ENCODE measurements at places on chromosomes 2 and 18.

GRCh38 chr18:6948281-6949055, 169.1 kb downstream of the LAMA1 start:
- DNase-seq = no peak

- no peak for DNase-seq
These were observed 23.1 kb downstream of the STARD7 start for GRCh38 chr2:96185516-96185915.

DNA sequence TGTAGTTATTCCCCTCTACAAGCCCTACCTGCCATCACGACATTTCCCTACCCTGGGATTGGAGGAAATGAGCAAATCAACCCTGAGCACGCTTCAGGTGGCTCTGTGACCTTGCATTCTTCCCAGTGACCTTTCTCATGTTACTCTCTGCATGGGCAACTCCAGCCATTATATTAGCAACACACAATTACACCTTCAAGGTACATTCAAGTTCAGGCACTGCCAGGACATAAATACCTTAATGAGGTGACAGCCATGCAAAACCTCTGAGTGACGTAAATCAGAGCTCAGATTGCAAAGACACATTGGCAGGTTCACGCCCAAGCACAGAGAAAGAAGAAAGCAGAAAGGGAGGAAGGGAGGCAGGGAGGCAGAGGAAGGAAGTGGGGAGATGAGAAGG, 68.7 kb upstream of the ALK start:
- DNase-seq = no peak

DNA sequence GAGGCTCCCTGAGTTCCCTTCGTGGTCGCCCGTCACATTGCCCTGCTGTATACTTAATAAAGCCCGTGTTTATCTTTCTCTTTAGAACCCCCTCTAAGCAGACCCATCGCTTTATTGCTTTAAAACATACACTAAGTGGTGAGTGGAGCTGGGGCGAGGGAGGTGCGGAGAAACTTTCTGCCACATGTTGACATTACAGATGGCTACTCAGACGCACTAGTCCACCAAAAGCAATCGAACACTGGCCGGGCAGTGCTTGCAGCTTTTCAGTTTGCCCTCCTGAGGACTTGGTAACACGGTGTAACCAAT, 859 bp upstream of the COLEC12 start:
- DNase-seq = no peak

GRCh38 chr2:105682401-105682800, 62.3 kb upstream of the NCK2 start:
- no peak for DNase-seq

- no peak for DNase-seq
These were observed 49.0 kb downstream of the DCDC2C start for GRCh38 chr2:3752376-3752775.

DNA sequence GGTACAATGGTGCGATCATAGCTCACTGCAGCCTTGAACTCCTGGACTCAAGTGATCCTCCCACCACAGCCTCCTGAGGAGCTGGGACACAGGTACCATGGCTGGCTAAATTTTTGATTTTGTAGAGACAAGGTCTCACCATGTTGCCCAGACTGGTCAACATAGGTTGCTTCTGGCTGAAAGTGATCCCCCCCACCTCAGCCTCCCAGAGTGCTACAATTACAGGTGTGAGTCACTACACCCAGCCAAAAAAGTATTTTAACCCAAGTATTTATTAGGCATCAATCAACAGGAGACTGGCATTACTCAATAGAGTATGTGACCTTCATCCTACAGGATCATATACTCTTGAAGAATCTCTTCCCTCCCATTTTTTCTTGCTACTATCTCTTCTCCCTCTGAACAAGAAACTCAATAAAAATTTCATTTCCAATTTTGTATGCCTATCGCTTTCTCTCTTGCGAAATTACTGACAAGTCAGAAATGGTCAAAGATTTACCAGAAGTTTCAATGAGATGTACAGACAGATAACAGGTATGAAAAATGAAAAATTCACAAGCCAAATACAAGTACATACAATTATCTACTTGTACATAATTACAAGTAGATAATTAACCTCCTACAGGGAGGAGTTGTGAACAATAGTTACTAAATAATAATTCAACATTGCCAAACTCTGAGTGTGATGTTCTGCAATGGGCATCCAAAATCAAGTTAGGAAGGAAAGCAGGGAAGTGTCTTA, 34.9 kb upstream of the CCNT2 start:
- DNase-seq = no peak

DNA sequence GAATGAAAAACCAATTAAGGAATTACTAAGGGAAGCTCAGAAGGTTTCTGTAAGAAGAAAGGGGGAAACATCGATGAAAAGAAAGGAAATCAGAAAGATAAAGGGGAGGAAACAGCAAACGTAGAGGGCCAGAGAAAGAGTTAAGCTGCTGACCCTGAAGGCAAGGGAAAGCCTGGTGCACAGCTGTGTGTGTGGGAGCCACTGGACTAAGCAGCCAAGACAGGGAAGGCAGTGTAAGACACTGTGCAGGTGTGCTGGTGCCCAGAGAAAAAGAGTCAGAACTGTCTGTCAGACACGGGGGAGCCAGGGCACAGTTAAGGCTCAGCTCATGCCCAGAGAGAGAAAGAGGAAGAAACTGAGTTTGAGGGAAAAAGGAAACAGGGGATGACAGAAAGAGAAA, 104.0 kb downstream of the HIBCH start:
- no peak for DNase-seq

GRCh38 chr18:22465859-22466457, 48.2 kb upstream of the CTAGE1 start:
- DNase-seq = peak; percentile 98

GRCh38 chr2:10079870-10080535, at the start of gene CYS1:
Gene CYS1, minus strand, starts transcription at chr2:10080411. Its CDS starts 188 bp downstream, at chr2:10080223.
- DNase-seq = no peak

DNA sequence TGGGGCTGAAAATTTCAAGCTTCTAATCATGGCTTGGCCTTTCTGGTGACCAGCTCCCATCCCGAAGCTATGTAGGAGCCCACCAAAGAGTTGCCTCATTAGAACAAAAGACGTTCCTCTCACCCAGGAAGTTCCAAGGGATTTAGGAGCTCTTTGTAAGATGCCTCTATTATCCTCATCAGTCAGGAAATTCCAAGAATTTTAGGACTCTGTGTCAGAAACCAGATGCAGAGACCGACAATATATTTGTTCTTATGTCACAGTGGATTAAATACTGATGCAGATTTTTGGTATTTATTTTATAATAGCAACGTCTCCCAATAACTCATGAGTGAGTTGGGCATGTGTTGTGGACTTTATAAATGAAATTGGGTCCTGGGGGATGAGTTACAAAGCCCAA, 91.8 kb upstream of the SKOR2 start:
- DNase-seq = peak; percentile 86

GRCh38 chr2:32514946-32515345, 112.9 kb upstream of the TTC27 start:
- no peak for DNase-seq

- DNase-seq = no peak
These were observed 77.1 kb upstream of the RBM44 start for GRCh38 chr2:237721458-237721857.

DNA sequence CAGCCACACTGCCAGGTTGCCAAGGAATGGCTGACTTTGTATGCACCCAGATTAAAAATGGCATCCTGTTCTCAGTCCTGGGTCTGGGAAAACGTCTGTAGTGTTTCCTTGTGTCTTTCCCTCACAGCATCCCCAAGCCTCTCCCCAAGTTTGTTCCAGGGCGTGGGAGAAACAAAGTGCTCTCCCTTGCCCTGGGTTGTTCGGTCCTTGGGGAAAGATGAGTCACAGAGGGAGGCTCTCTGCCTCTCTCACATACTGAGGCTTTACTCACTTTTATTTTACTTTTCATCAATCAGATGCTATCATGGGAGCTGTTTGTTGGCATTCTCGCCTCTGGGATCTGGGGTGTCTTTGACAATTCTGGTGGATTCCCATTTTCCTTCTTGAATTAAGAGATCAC, 492.3 kb downstream of the XIRP2 start:
- DNase-seq = no peak

GRCh38 chr2:160465406-160465805, 28.2 kb downstream of the RBMS1 start:
- DNase-seq = no peak

DNA sequence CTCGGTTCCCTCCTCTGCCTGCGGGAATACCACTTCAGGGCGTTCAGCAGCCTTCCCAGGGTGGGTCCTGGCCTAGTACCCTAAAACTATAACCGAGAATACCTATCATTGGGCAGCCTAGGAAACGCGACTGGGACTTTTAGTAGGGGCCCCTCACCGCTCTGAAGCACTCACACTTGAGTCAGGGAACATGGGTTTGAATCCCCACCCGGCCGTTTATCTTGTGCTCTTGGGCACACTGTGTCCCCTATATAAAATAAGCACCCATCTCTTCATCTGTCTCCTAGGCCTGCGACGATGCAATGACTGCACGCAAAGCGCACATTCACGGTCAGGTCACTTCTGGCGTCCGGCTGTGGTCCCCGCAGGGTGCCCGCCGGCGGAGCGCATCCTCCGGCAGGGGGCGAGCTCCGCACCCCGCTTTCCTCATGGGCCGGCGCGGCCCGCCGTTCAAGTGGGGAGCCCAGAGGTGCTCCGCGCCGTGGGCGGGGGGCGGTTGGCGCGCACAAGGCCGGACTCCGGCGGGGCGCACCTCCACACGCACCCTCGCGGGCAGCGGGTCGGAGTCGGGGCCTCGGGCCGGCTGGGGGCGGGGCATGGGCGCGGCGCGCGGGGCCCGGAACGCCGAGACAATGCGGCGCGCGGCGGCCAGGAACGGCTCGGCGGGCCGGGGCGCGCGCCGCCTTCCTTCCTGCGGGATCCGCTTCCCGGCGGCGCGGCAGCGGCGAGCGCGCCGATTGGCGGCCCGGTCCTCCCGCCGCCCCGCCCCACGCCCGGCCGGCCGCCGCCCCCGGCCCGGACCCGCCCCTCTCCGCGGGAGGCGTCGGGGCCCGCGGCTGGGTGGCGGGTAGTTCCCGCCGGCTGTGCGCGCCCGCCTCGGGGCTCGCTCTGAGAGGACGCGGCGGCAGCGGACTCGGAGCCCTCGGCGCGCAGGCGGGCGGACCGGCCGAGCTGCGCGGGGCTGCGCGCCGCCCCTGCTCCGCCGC, at the start of gene ASAP2:
Gene ASAP2, plus strand, starts transcription at position 850 of the 986 bp plus-strand sequence. CDS start 293 bp downstream, outside the sequence.
- DNase-seq = peak; percentile 78

GRCh38 chr18:33446604-33447003, 6.1 kb upstream of the CCDC178 start:
- DNase-seq = no peak

DNA sequence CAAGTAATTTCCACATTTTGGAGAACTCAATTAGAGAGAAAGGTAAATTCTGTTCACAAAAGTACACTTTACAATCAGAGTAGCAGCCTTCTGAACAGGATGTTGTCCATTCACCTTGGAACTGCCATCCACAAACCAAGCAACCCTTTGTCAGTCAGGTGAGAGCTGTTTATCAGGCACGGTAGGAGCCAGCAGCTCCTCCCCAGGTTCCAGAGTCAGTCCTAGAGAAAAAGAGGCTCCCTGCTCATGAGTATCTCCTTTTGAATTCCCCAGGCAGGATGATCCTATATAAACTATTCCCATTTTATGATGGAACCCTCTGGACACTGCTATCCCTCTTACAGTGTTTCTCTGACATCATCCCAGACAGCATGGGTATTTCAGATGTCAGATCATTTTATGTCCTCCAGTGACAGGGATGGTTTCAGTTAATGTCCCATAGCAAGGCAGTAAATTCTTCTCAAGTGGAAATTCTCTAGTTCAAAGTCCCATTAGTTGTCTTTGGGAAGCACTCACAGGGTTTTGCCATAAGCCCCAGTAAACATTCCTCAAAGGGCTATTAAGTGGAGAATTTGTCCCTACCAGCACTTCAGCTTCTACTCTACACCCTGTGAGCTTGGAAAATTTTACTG, 34.5 kb upstream of the CSRNP3 start:
- DNase-seq = no peak

GRCh38 chr18:12880541-12880910, 3.5 kb downstream of the PTPN2 start:
- DNase-seq = no peak

DNA sequence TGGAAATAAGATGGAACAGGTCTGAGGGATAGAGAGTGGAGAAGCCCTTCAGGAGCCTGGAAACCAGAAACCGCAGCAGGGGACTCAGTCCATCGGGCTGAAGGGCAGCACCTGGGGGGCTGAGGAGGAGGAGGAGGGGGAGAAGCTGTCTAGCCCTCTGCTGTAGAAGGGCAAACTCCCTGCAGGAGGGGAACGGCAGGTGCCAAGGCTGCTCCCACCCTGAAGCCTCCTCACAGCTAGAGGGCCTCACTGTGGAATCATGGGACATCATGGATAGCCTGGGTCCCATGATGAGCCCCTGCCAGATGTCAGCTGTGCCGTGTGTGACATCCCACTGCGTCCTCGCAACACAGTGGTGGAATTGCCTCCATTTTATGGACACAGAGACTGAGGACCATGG, 435 bp downstream of the MYO7B start:
- no peak for DNase-seq

GRCh38 chr2:68714866-68715265, 19.7 kb upstream of the ARHGAP25 start:
- no peak for DNase-seq

DNA sequence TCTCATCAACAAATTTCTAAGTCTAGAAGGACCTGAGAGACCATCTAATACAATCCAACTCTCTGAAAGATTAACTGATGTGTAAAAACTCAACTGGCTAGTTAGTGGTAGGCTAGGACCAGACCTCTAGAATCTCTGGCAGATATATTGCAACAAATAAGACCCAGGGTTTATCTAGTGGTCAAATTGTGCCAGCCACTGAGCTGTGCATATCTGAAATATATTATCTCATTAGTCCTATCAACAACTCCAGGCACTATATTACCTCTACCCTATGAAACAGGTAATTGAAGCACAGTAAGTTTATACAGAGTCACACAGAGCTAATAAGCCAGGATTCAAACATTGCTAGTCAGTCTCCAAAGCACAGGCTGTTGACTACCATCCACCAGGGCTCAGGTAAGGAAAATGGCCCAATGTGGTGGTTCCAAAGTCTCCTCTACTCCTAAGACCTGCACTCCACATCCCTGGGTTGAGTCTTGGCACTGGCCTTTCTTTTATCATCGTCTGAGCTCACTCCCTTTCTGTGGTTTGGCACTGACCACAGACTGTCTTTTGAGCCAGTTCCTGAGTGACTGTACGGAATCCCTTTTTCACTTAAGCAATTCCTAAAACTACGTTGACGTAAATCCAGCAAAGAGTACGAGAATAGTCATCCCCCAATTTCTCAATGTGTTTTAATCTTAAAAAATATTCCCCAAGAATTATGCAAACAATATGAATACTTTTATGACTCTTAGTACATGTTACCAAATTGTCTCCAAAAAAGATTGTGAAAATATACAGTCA, 11.9 kb upstream of the PID1 start:
- peak; percentile 60 for DNase-seq

Data from fibroblast of skin of scalp (primary cell).